Esophagus squamous epithelium (tissue), 5 donors: ENCODE measurements at places on chromosomes 7 and 10.
A peak's percentile ranks its signal among the peaks of the same experiment; 100 is the strongest.

DNA sequence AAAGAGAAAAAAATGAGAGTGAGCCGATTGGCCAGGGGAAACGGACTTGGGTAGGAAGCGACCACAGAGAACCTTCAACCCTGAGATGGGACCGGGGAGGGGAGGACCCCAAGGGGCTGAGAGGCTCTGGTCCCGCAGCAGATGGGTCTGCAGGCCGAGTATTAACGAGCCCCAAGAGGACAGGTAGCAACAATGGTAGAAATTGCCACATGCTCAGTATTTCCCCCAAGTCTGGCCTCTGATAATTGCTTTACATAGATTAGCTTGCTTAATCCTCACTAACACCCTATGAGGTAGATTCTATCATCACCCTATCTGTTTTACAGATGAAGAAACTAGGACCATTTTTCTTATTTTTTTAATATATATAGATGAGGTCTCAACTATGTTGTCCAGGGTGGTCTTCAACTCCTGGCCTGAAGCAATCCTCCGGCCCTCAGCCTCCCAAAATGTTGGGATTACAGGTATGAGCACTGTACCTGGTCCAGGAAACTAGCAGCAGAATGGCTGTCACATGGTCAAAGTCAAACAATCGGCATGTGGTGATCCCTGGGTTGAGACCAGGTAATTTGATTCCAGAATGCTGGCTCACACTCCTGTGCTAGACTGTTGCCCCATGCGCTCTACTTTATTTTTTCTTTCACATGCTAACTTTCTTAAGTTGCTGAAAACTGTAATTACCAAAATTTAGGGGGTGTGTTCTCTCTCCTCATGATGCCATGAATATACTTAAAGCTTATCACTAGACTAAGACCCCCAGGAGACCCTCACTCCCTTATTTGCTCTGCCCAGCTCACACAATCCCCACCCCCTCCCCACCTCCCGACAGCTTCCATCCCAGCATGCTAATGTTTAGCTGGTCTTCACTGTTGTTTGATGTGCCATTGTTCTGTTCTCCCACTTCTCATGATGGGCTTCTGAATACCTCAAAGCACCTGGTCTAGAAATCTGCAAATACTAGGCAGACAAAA, 67.9 kb upstream of the AFAP1L2 start:
- no peak for DNase-seq
- no peak overlapping the region for H3K4me3 ChIP-seq
- peaks cover 28% of the 10 kb centered on the region for H3K4me1 ChIP-seq

GRCh38 chr7:23472956-23473843, 2.9 kb upstream of the IGF2BP3 start:
- H3K4me1 ChIP-seq: peaks cover 48% of the 10 kb centered on the region
- no peak for DNase-seq
- H3K27me3 ChIP-seq: peaks cover 48% of the 10 kb centered on the region
- H3K4me3 ChIP-seq: peak overlapping the region; percentile 62

DNA sequence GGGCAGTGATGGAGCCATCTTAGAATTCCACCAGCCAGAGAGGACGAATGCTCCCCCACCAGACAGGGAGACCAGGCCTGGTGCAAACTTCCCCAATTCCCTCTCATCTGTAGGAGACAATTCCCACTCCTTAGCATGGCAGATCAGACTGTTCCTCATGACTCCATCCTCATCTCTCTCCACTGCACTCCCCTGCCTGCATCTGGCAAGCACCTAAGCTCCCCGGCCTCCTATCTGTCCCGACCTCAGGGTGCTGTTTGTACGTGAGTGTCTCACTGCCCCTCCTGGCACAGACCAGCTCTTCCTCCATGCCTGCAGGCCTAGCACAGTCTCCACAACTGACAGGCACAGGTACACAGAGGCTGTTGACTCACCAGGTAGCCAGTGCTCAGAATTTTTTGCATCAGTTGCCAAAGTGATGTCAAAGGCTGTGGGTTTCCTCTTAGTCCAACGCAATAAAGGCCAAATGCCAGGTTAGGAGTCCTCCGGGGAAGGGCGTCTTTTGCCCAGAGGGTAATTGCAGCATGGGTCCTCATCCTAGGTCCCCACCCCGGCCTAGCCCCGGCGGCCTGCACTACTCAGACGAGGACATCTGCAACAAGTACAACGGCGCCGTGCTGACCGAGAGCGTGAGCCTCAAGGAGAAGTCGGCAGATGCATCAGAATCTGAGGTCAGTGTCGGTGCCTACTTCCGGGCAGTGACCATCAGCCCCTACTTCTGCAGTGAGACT, 436.8 kb upstream of the FOXK1 start:
- H3K27me3 ChIP-seq: no peaks in the 10 kb centered on the region
- H3K27ac ChIP-seq: no peak overlapping the region

- H3K4me3 ChIP-seq: no peak overlapping the region
- no peak for DNase-seq
- H3K4me1 ChIP-seq: peaks cover 41% of the 10 kb centered on the region
- peak overlapping the region; percentile 87 for H3K27ac ChIP-seq
- H3K27me3 ChIP-seq: no peaks in the 10 kb centered on the region
Observed at GRCh38 chr10:114398587-114399331, 5.5 kb downstream of the AFAP1L2 start.

DNA sequence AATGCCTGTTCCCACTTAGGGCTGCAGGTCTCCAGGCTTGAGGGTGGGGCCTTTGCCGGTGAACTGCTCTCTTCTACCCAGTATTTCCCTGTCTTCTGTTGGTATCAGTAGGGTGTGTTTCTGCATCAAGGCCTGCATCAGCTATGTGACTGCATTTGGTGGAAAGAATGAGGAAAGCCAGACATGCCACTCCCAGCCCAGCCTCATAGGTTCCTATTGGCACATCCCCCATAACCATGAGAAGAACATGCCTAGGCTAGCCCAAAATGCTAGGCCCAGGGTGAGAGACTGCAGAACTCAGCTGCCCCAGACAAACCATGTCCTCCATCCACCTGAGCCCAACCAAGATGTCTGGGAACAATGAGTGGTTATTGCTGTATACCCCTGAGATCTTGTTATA, 380.3 kb upstream of the ADARB2 start:
- H3K27me3 ChIP-seq: peaks cover 4% of the 10 kb centered on the region
- no peak overlapping the region for H3K27ac ChIP-seq
- no peak overlapping the region for H3K4me3 ChIP-seq
- DNase-seq: no peak
- H3K36me3 ChIP-seq: no peaks in the 10 kb centered on the region
- no peaks in the 10 kb centered on the region for H3K4me1 ChIP-seq

- H3K36me3 ChIP-seq: no peaks in the 10 kb centered on the region
- no peaks in the 10 kb centered on the region for H3K4me1 ChIP-seq
- no peaks in the 10 kb centered on the region for H3K27me3 ChIP-seq
- no peak overlapping the region for H3K27ac ChIP-seq
- no peak for DNase-seq
Observed at GRCh38 chr10:86149257-86149656, 217.3 kb downstream of the GRID1 start.

- H3K36me3 ChIP-seq: no peaks in the 10 kb centered on the region
- H3K27me3 ChIP-seq: no peaks in the 10 kb centered on the region
- H3K4me3 ChIP-seq: no peak overlapping the region
- H3K4me1 ChIP-seq: no peaks in the 10 kb centered on the region
Observed at GRCh38 chr7:155226261-155227003, 71.2 kb upstream of the INSIG1 start.
